ENCODE measurements at places on chromosomes 4 and X.

- no peak for DNase-seq
Observed at GRCh38 chr4:45423896-45424295, 697.5 kb upstream of the GNPDA2 start.

DNA sequence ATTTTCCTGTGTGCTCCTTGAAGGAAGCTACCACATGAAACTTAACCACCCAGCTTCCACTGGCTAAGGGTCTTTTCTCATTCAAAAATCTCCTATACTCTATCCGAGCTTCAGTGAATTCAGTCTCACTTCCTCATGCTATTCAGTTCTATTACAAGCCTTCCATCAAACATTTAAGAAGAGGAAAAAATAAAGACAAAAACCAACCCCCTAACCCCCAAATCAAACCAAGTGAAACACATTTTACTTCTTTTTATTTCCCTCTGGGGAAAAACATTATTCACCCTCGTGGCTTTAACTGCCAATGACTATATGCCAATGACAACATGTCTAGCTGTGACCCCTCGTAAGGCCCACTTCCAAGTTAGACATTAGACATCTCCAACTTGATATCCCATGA lies 16.2 kb upstream of the WDR19 start:
- no peak for DNase-seq

- no peak for DNase-seq
Observed at GRCh38 chrX:110008011-110008635, 5.2 kb downstream of the TMEM164 start.

- DNase-seq: no peak
Observed at GRCh38 chr4:14607001-14607400, 395.3 kb upstream of the CPEB2 start.

DNA sequence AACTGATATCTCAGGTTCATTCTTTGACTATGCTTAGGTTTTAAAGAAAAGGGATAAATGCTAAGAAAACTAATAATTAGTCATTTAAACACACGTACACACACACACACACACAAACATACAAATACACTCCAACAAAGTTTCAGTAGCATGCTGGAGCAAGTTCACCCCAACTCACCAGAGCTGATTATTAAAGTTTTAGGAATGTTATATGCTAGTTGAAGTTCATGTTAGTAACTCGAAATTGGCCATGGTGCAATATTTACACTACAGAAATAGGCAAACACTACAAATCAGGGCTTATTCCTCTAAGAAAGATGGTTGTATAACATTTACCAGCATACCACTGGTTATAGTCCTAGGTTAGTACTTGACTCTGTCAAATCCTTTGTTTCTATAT lies 384.0 kb upstream of the DIPK2B start:
- DNase-seq: no peak

- no peak for DNase-seq
Observed at GRCh38 chrX:154016366-154017076, 3.2 kb downstream of the IRAK1 start.

DNA sequence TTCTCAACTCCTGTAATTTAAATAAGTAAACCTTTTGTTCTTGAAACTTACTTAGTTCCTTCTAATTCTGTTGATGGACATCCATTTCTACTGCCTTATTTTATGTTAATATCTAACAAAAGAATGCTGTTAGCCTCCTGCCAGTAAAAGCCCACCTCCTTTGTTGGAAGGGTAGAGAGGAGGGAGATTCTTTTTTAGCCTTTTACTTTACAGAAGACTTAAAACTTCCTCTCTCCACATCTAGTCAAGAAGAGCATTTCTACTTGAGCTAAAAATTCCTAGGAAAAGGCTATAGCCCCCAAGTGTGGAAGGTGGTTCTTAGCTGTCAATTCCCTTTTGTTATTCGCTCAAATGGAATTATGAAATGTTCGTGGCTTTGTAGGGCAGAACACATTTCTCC lies 118.7 kb downstream of the ZIC3 start:
- no peak for DNase-seq

DNA sequence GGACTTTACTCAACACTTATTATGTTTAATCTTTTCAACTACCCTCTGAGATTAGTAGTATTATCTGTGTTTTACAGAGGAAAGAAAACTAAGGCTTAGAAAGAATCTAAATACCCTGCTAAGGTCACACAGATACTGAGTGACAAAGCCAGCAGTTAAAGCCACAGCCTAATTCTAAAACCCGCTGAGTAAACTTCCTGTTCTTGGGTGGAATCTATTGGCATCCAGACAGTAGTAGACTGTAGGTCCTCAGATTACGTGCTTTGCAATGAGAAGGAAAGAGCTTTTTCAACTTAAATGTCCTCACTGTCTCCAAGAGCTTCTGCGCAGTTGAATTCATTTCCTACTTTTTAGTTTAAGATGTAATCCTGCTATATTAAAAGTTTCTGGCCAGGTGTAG lies 126.0 kb downstream of the TENM3 start:
- no peak for DNase-seq

- DNase-seq: no peak
Observed at GRCh38 chr4:99803566-99804101, 13.0 kb upstream of the DAPP1 start.

DNA sequence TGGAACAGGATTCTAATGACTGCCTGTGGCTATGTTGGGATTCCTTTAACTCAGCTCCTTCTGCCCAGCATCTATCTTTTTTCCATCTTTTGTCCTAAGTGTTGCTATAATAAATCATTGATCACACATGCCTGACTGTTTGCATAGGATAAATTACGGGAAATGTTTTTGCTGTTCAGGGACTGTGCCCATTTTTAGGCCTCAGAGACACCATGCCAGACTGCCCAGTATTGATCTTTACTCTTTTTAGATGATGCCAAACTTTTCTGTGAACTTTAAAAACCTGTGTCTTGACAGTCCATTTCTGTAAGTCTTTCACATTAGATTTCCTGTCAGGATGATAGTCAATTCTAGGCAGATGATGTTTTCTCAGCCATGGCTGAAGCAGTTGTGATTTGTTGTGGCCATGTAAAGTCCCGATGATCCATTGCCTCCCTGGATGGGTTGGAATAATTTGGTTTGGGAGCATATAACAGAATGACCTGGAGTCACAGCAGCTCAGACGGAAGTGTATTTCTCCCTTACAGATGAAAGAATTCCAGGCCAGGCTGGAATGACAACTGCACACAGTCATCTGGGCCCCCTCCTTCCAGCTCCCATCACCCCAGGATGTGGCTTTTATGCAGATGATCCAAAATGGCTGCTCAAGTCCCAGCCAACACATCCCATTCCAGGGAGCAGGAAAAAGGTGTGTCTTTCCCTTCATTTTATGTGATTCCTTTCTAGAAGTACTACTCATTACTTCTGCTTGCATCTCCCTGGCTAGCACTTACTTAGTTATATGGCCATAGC lies 3.4 kb downstream of the HTT-AS start:
- no peak for DNase-seq

DNA sequence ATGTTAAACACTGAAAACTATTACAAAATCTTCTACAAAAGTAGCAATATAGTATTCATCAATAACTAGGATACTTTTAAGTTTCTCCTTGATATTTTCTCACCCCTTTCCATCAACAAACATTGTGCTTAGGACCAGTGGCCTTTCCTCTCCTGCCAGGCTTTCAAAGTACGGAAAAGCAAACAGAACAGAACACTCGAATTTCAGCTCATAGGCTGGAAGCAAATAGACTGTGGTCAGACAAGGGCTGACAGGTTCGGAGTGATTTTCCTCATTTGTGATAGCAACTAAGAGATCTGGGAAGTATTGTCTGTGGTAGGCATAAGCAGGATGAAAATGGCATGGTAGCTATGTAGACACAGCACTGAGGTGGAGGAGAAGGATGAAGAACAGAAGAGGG lies 68.6 kb upstream of the SORBS2 start:
- DNase-seq: no peak

GRCh38 chr4:20493761-20494353 lies 206.4 kb upstream of the PACRGL start:
- DNase-seq: no peak

GRCh38 chr4:171629182-171629581 lies 184.0 kb upstream of the GALNTL6 start:
- no peak for DNase-seq

GRCh38 chr4:158850800-158851644 lies 82.2 kb downstream of the FNIP2 start:
- DNase-seq: peak; percentile 33

- no peak for DNase-seq
Observed at GRCh38 chr4:76850010-76850441, 47.9 kb downstream of the SOWAHB start.

DNA sequence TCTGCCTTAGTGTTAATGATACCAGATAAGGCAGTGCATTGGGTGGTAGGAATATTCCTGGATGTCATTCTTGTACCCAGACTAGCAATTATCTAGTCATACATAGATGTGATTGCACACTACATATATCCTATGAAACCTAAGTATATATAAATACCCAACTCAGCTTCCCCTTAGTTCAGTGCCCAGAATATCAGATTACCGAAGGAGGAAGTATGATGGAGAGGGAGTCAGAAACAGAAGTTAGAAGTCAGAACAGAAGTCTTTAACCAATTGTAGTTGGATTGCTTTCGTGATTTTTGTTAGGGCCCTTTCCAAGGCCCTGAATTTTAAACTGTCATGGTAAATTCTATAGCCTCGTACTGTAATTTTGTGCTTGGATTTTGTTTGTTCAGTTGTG lies 42.9 kb downstream of the MOB1B start:
- no peak for DNase-seq

GRCh38 chr4:86338989-86339388 lies 20.9 kb downstream of the MAPK10 start:
- no peak for DNase-seq

GRCh38 chr4:185249105-185249504 lies 39.7 kb downstream of the SNX25 start:
- DNase-seq: no peak

DNA sequence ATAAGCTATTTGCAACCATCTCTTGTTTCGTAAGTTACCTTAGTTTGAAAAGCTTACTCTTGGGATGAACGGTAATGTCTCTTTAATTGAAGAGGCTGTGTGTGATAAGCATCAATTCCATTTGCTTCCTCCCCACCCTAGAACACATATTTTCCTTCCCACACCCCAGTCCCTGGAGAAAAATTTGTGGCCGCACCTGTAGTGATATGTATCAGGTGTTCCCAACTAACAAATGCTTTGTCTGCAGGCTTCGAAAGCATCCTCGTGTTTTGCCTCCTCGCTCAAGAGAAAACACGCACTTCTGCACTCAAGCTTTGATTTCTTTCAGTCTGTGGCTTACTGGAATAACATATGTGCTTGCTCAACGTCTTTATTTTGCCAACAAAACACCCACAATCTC lies 143.8 kb upstream of the OTUD4 start:
- no peak for DNase-seq

DNA sequence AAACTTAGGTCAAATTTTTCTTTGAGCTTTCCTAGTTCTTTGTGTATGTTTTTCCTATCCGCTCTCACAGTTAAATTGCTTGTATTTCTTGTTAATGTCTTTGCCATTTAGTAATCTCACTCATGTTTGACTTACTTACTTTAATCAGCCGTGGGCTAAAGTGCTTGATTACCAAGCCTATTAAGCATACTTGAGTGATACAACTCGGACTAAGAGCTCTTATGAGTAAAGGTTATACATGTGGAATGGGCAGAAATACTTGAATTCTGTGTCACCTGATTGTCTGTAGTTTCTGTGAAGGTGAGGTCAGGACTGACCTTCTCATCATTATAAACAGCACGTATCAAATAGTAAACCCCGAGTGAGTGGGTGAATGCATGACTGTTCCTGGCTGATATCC lies 664.5 kb downstream of the PDHA2 start:
- DNase-seq: no peak

GRCh38 chr4:141022111-141022695 lies 111.1 kb downstream of the RNF150 start:
- DNase-seq: no peak

- DNase-seq: no peak
Observed at GRCh38 chr4:8205241-8205707, 6.2 kb downstream of the SH3TC1 start.

DNA sequence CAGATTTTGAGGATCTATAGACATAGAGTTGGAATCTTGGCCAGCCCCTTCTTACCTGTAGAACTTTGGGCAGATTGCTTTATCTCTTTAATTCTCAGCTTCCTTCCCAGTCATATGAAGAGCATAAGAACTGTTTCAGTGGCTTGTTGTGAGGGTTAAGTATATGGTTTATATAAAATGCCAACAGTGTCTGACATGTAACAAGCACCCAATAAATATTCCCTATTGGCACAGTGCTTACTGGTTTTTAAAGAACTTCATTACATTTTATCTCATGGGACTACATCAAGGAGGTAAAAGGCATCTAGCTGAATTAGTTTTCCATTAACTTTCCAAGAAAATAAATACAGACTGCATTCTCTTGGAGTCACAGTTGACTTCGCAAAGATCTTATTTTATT lies 106.7 kb upstream of the LIMCH1 start:
- DNase-seq: no peak

DNA sequence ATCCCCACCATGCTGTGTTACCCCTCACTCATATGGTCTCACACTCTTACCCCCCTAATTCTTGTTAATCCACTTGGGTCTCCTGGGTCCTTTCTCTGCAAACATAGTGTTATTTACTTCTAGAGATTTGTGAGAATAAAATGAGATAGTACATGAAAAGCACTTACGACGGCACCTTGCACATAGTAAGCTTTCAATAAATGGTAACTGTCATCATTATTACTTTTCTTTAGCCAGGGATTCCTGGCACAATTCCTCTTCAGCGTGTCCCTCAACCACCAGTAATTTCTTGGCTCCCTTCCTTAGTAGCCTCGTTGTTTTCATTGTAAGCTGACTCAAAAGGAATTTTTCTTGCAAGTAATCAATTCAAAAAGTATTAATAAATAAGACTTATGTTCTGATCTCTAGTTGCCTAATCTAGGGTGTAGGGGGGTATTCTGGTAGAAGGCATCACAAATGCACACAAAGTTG lies 30.1 kb upstream of the RBMX start:
- DNase-seq: no peak

GRCh38 chrX:123263270-123263669 lies 79.2 kb downstream of the GRIA3 start:
- DNase-seq: no peak

- DNase-seq: no peak
Observed at GRCh38 chrX:72021975-72022374, 109.7 kb downstream of the RTL5 start.

DNA sequence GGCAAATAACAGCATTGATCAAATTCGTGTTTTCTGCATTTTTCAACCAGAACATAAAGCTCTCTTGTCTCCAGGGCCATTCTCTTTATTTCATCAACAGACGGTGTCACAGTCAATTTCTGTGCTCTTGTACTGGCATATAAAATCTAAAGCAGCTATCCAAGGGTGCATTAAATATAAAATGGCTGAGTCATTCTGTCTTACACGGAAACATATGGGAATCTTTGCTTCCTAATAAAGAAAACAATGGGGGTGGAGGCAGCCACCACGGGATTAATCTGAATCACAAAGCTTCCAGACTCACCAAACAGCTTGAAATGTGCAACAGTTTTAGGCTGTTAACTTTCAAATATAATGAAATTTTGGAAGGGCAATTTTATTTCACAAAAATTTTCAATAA lies 132.6 kb downstream of the IL15 start:
- peak; percentile 26 for DNase-seq

DNA sequence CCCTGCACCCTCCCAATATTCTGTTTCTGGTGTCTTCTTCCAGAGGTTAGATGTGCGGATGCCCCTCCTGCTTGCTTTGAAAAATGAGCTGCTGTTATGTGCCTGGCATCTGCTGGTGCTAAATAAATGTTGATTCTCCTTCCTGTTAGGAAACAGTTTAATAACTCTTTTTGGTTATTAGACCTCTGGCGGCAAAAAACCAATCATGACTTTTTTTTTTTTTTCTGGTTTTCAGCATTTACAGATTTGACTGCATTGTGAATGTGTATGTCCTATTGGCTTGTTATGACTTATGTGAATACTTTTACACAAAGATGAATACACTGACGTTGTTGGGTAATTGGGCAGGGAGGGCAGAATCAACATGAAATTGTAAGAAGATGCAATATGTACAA lies 13.6 kb upstream of the TMEM156 start:
- no peak for DNase-seq

Data from HTR-8/SVneo (cell line).